ENCODE measurements at places on chromosomes 4 and X.

GRCh38 chr4:187934766-187935165, 60.8 kb upstream of the ZFP42 start:
- DNase-seq = no peak

- no peak for DNase-seq
Measured at GRCh38 chr4:52791936-52792335, 40.7 kb upstream of the ERVMER34-1 start.

- no peak for DNase-seq
Measured at GRCh38 chr4:162707962-162708361, 458.7 kb downstream of the NAF1 start.

DNA sequence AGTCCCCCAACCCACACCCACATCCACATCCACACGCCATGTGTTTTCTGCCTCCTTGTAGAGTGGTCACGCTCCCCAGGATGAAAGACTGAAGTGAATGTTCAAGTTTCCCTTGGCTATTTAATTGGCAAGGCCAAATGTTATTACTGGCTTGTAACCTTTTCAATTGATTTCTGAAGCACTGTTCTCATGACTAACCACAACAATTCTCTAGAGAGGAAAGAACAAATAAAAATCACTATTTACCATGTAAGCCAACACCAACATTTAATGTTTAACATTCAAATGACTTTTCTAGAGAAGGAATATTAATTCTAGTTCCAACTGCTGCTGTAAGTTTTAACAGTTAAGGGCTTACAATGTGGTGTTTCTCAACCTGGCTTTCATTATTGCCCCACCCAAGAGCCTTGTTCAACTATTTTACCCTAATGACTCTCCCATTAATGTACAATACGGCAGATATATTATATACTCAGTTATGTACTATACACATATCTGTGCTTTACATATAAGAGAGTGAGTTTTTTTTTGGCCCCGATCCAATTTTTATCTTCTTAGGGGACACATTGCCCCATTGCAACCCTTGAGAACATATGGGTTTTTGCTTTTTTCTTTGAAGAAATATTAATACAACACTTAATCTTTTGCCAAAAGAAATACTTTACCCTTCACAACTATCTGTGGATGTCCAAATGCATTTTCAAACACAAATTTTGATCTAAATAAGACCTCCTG, 46.5 kb downstream of the RELL1 start:
- DNase-seq = no peak

GRCh38 chrX:16445166-16445752, 204.7 kb upstream of the S100G start:
- peak; percentile 35 for DNase-seq

DNA sequence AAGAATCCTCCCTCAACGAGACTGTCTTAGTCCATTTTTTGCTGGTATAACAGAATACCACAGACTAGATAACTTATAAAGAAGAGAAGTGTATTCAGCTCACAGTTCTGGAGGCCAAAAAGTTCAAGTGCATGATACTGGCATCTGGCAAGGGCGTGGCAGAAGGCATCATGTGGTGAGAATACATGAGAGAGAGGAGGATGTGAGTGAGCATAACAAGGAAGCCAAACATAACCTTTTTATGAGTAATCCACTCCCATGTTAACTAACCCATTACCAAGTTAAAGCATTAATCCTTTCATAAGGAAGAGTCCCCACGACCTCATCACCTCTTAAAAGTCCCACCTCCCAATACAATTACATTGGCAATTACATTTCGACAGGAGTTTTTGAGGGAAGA, 504.6 kb downstream of the IQCM start:
- no peak for DNase-seq

All from activated naive CD4-positive, alpha-beta T cell treated with anti-CD3 and anti-CD28 coated beads, Interleukin-2, amount 50 U/mL, for 16 hours (primary cell).